ENCODE measurements at places on chromosomes 6 and 20.

- DNase-seq, result no peak
Measured at GRCh38 chr6:68911334-68911733, 276.3 kb downstream of the ADGRB3 start.

DNA sequence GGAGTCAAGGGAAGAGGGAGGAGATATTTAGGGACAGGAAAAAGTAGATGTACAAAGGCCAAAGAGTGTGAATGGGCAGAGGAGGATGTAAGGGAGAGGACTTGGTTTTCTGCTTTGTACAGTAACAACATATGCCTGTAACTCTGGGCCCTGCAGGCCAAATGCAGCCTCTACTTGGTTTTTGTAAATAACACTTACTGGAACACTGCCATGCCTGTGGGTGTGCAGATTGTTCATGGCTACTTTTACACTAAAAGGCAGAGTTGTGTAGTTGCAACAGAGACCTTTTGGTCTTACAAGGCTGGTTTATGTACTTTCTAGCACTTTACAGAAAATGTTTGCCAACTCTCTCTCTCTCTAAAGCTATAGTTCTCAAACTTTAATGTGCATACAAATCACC, 157.1 kb downstream of the PHACTR1 start:
- DNase-seq, result no peak

DNA sequence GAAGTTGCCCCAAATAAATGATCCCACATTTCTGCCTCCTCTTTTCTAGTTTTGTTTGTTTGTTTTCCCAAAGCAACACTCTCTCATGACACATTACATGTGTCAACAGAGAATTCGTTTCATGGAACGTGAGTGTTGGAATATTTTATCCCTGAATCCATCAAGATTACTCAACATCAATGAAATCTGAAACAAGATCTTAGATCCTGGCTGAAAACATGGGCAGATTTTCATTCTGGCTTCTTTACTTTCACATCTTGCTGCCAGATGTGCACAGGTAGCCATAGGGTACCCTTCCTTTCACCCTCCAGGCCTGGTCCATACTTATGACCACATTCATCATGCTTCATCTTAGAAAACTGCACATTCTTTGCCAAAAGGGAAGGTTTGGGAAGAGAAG, 347.0 kb downstream of the DOK5 start:
- no peak for DNase-seq

DNA sequence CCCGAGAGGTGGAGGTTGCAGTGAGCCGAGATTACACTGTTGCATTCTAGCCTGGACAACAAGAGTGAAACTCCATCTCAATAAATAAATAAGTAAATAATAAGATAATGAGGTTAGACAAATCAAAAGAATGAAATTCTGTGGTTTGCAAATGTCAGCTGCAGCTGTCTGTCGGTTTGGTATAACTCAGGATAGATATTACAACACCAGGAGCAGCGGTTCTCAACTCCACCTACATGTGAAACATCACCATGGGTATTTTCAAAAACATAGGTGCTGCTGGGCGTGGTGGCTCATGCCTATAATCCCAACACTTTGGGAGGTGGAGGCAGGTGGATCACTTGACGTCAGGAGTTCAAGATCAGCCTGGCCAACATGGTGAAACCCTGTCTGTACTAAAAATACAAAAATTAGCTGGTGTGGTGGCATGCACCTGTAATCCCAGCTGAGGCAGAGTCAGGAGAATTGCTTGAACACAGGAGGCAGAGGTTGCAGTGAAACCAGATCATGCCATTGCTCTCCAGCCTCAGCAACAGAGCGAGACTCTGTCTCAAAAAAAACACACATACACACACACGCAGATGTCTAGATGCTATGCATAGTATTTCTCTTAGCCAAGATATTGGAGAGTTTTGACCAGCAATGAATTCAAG, 126.1 kb upstream of the LAMP5 start:
- no peak for DNase-seq

DNA sequence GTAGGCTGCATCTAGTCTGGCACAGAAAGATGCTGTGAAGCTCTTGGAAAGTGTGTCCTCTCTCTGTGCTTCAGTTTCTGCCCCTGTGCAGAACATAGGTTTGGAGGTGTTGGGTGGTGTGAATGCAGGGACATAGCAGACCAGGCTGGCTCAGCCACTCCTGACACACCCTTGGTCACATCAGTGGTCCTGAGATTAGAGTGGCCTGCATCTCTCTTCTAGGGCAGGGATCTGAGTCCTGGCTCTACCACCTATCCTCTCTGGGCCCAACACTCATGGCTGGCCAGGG, 10.1 kb upstream of the TLDC2 start:
- no peak for DNase-seq

GRCh38 chr20:10115021-10115420, 80.2 kb downstream of the ANKEF1 start:
- DNase-seq, result no peak

DNA sequence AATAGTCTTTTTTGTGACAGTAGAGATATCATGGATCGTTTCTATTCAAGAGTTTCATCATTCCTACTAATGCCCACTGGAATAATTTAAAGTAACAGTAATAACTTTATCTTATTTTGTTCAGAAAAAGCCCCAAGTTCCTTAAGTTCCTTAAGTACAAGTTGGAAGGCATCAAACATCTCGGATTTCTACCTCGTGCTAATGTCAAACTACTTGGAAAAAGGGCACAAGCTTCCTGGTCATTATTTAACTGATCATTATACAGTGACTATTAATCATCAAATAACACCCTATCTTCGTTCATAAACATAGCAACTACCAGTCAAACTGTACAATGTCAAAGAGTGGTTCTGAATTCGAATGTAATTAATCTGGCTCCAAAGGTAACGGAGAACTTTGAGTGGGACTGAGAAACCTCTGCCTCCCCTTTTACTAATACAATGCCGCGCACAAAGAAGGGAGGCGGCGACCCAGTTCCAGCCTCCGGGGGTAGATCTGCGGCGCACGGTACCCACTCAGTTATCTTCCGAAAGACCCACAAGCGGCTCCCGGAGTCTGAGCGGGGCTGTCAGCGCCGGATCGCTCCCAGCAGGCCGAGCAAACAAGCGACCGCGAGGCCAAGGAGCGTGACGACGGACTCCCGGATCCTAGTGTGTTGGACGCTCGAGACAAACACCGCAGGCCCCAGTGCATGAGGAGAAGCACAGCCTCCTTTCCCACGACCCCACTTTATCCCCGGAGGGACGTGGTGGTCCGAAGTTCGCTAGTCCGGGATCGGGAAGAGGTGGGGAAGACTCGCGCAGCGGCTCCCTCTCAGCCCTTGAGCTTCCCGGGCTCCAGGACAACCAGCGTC, 716 bp downstream of the SHPRH start:
- peak; percentile 2 for DNase-seq

DNA sequence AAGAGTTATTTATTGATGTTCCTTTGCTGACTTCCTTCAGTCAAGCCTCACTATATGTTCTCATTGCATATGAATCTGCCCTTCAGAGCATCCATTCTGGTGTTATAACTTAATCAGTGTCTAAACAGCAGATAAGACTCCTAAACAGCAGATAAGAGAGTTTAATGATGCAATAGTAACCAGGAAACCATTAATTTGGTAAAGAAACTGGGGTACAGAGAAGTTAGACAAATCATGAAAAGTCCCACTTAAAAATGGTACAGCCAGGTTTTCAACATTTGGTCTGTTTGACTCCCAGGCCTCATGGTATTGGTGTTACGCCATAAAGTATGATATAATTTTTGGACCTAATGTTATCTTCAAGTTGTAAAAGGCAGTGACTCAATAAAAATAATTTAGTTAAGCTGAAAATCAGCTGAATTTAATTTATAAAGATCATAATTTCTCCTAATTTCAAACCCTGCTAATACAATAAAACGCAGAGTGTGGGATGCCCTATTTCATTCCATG, 127.4 kb upstream of the DST start:
- no peak for DNase-seq

All from thoracic aorta (tissue), 2 donors.